Dermis microvascular lymphatic vessel endothelial cell (primary cell): ENCODE measurements at places on chromosomes 2 and 18. TPM values are rescaled to one million over a fixed set of nuclear protein-coding genes. Genes with fewer than 3 reads are reported as not detected.

The CAPN13 gene
- total RNA-seq, result not detected in 2 replicates

The ASB18 gene
- total RNA-seq, result not detected in 2 replicates

The ITGAV gene
- 173 and 201 TPM in 2 replicates for total RNA-seq

The NEURL3 gene
- 0.13 TPM in 2 replicates for total RNA-seq

The EPHA4 gene
- total RNA-seq, result 2.2 and 2.4 TPM in 2 replicates

The TBR1 gene
- total RNA-seq, result under 0.01 TPM in 2 replicates

The CLEC4F gene
- 0.13 TPM in 2 replicates for total RNA-seq

The NDC80 gene
- 6.8 and 20.8 TPM in 2 replicates for total RNA-seq

The KYNU gene
- total RNA-seq, result 0.26 TPM in 1 of 2 replicates, not detected in the other

The KDSR gene
- total RNA-seq, result 11.3 and 20.7 TPM in 2 replicates

The CHRNA1 gene
- 0.63 and 0.90 TPM in 2 replicates for total RNA-seq

The HOXD8 gene
- 17.2 and 20.9 TPM in 2 replicates for total RNA-seq

The SP3 gene
- 71.2 and 81.3 TPM in 2 replicates for total RNA-seq

- DNase-seq, result no peak
These were observed 12.1 kb downstream of the EIF4E2 start for GRCh38 chr2:232562515-232563151.

DNA sequence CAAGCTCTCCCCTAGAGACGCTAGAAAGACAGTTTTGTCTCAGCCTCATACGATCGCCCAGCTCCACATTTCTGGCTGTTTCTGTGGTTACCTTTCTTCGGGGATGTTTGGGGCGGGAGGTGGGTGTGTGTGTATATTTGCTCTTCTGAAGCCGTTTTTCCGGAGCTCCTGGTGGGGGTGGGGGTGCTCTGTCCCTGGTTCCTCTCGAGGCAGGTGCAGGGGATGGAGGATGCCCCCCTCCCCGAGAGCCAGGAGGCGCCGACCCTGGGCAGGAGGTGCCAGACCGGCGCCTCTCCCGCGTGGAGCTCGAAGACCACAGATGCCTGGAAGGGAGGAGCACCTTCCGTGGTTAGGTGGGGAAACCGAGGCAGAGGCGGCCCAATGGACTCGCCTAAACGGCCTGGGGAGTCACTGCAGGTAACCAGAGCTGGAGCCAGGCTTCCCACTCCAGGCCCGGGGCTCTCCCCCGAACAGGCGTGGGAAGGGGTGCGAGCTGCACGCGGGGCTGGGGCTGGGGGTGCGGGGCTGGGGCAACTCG lies 694 bp upstream of the HPCAL1 start:
- DNase-seq, result no peak

DNA sequence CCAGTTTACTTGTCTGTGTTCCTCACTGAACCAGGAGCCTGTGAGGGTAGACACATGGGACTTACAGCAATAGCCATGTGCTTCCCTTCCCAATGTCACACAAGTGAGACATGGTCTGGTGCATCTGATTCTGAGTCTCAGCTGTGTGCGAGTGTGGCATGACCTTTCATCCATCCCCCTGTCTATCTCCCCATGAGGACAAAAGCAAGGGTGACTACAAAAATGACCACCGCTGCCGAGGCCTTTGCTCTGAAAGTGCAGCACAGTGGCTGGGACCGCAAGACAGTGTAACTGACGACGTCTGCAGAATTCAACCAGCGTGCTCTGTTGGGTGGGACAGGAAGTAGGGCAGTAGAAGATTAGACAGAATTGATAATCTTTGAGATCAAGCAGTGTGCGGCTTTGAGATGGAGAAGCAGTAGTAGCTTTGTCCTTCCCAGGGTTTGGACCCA lies 50.5 kb downstream of the RAB31 start:
- no peak for DNase-seq

- no peak for DNase-seq
These were observed 11.0 kb downstream of the SIGLEC15 start for GRCh38 chr18:45836242-45837205.

GRCh38 chr2:181632733-181633401 lies 24.0 kb downstream of the CERKL start:
- no peak for DNase-seq

DNA sequence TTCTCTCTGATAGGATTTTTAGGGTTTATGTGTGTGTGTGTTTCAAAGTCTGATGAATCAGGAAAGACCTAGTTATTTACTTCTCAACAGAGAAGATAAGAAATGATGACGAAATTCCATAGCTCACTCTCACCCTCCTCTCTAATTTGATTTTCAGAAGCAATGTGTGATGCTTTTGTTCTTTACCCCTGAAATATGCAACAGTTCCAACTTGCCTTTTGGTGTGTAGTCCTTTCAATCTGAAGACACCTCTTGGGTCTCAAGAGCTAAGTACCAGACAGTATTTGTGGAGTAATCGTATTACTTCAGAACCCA lies 18.7 kb upstream of the LCLAT1 start:
- no peak for DNase-seq

- no peak for DNase-seq
These were observed 12.7 kb upstream of the ARHGEF4 start for GRCh38 chr2:130823886-130824491.

DNA sequence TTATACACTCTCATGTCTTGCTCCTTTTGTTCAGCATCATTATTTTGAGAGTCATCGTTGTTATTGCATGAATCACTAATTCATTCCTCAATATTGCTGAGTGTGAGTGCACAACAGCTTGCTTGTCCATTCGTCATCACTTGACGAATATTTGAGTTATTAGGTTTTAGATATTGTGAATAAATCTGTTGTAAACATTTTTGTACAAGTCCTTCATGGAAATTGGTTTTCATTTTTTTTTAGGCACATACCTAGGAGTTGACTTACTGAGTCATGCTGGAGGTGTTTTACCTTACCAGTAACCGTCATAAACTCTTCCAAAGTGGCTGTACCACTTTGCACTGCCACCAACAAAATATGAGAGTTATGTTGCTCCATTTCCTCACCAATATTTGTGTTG lies 84.2 kb upstream of the NCK2 start:
- no peak for DNase-seq

DNA sequence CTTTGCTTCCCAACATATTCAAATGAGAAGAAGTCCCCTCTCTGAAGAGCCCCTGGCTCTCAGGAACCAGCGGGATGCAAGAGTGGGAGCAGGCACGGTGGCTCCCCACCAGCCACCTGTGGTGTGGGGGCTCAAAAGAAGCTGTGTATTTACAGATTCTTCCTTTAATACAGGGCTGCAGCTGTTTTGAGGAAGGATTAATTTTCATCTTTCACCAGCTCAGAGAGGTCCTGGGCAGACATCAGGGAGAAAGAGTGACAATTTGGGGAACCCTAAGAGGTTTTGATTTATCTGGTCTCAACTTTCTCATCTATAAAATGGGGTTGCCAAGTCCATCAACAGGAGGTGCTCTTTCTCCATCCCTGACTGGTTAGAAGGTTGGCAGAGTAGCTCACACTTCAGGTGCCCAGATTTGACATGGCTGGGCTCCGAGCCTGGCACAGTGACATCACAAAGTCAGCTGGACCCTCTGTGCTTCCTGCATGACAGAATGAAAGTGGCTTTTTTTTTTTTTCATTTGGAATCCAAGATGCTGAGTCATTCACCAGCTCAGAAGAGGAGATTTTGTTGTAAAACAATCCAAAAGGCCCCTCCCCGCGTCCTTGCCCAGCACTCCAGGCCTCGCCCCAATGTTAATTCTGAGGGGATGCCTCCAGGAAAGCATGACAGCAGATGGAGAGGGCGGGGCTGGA lies 15.5 kb upstream of the SIX2 start:
- peak; percentile 54 for DNase-seq

DNA sequence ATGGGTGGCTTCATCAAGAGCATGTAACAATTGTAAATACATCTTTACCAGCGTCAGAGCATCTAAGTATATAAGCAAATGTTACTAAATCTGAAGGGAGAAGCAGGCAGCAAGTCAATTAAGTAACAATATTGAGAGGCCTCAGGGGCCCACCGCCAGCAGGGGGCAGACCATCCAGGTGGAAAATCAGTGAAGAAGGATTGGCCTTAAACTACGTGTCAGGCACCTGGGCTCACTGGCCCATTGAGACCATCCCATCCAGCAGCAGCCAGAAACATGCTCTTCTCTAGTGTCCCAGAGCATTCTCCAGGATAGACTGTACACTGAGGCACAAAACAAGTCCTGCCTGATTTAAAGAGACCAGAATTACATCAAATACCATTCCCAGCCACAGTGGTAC lies 96.2 kb upstream of the SNTG2 start:
- peak; percentile 18 for DNase-seq

GRCh38 chr2:226409134-226409533 lies 390.5 kb downstream of the IRS1 start:
- DNase-seq, result no peak

DNA sequence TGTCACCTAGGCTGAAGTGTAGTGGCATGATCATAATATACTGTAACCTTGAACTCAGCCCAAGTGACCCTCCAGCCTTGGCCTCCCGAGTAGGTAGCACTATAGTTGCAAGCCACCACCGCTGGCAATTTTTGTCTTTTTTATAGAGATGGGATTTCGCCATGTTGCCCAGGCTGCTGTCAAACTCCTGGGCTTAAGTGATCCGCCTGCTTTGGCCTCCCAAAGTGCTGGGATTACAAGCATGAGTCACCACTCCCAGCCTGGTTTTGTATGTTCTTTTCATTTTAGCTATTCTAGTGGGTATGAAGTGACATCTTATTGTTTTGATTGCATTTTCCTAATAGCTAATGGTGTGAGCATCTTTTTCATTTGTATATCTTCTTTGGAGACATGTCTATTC lies 11.3 kb upstream of the EXOC6B start:
- no peak for DNase-seq

DNA sequence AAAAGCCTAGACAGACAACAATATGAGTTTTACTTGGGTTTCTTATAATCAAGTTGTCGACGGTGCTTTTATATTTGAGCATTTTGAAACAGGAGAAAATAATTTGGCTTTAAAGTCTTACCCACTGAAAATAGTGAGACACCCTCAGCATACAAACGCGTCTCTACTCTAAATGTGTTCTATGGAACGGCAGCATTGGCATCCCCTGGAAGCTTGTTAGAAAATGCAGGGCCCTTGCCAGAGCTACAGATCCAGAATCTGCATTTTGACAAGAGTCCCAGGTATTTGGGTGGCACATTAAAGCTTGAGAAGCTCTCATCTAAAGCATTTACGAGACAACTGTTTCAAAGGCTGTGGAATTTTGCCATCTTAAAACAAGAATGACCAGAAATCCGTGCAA lies 163.5 kb downstream of the PID1 start:
- DNase-seq, result no peak

- DNase-seq, result no peak
These were observed 37.0 kb downstream of the SP100 start for GRCh38 chr2:230453006-230453405.

- peak; percentile 32 for DNase-seq
These were observed 35.5 kb upstream of the PTMA start for GRCh38 chr2:231672617-231673347.

DNA sequence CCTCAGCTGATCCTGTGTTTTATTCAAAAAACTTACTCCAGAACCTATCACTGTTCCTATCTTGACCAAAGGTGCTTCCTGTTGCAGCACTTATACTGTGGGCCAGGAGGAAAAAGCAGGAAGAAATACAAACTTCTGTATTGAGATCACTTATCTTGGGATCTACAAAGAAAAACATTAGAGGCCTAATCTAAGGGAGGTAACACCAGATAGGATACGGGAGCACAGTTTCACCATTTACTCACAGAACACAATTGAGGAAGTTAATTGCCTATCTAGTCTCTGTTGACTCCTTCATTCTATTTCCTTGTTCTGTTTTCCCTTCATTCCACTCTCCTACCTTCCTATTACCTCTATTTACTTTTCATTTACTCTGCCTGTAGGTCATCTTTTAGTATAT lies 287.2 kb upstream of the LINC00305 start:
- peak; percentile 29 for DNase-seq

DNA sequence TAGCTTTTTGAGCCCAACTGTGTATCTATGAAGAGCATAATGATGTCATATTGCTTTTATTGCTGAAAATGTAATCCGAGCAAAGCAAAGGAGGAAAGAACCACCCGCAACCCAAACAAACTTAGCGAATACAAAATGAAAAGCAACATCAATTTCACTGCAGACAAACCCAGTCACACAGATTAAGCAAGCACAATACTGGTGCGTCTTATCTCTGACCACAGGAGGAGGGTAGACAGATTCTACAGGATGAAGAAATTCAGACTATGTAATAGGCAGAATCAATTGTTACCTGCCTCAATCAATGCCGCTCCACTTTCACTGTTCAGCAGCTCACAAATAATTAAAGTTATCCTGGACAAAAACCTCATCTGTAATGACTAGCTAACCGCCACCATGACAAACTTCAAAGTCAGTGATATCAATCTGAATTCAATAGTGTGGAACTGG lies 115.5 kb upstream of the SP3 start:
- no peak for DNase-seq

- DNase-seq, result no peak
These were observed 33.9 kb downstream of the SH3BP4 start for GRCh38 chr2:234985608-234986245.

GRCh38 chr18:34158881-34159690 lies 65.6 kb downstream of the NOL4 start:
- DNase-seq, result no peak

DNA sequence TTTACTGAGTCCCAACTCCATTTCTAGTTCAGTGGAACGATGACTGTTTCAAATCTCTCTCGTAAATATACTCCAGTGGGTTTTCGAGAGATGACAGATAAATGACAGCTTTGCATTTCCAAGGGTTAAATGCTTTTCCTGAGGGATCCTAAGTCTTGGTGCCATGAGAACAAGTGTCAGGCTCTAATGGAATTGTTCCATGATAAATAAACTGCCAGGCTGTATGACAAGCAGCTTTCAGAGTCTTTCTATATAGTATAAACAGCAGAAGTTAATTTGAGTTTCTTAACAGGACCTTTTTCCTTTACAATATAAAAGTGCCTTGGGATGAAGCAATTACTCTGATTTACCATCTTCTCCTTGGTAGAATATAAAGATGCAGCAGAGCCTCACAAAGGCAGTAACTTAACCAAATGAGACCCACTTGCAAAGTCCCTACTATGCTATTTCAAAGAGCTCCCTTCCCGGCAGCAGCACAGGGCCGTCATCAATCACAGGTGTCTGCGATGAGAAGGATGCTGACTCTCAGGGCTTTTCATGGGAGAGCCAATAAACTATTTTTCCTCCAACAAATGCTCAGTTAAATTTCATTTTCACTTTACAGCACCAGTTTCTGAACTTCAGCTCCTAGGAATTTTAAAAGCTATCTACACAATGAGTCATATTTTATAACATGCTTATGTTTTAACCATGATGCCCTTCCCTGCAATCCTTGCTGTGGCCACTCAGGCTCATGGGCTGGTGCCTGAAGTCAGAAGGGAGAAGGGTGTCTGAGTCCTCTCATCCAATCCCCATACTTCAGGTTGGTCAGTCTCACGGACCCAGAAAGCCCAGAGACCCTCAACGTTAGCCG lies 123.8 kb downstream of the AFF3 start:
- DNase-seq, result no peak

DNA sequence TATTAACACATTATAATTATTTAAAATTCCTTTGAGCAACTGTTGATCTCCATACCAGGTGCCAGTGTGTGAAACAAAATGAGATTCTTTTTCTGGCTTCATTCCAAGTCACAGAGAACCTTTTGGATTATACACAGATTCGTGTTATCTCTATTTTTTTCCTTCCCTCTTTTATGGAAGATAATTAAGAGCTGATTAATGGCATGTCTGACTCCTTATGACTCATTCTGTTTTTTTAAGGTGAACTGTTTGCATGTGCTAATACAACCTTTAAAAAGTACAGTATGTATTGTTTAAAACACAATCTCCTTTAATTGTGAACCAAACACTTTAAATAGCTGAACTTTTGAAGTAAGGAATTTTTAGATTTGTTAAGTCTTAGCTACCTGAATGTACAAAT lies 39.3 kb downstream of the PELI1 start:
- no peak for DNase-seq
